GOT3 (cell line): ENCODE measurements at places on chromosomes 12 and 14.

DNA sequence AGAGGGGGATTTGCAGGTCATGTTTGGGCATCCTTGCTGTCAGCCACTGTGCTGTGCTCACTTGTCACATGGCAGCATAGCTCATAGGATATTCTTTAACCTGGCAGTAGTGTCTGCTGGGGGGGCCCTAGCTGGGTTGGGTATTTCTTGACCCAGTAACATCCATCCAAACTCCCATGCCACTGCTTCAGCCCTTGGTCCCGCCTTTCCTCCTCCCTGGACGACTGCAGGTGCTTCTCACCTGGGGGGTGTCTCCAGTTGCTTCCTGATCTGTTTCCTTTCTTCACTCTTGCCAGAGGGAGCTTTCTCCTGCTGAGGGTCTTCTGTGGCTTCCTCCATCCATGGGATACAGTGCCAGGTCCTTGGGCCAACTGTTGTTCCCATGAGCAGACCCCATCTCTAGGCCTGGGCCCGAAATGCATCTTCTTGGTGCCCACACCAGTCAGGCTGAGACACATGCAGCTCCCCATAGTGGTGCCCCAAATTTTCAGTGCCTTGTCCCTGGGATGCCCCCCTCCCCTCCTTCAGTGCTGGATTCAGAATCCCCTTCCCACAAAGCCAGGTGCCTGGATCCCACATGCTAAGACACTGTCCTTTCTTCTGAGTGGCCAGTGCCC is 20.5 kb downstream of the C14orf132 start:
- no peak for DNase-seq

- no peak for DNase-seq
These were observed 63.2 kb upstream of the NR2C1 start for GRCh38 chr12:95136598-95136997.

GRCh38 chr12:44972746-44973421 is 78.0 kb downstream of the DBX2 start:
- DNase-seq, result no peak

- DNase-seq, result no peak
These were observed 20.0 kb downstream of the PTHLH start for GRCh38 chr12:27952510-27952909.

DNA sequence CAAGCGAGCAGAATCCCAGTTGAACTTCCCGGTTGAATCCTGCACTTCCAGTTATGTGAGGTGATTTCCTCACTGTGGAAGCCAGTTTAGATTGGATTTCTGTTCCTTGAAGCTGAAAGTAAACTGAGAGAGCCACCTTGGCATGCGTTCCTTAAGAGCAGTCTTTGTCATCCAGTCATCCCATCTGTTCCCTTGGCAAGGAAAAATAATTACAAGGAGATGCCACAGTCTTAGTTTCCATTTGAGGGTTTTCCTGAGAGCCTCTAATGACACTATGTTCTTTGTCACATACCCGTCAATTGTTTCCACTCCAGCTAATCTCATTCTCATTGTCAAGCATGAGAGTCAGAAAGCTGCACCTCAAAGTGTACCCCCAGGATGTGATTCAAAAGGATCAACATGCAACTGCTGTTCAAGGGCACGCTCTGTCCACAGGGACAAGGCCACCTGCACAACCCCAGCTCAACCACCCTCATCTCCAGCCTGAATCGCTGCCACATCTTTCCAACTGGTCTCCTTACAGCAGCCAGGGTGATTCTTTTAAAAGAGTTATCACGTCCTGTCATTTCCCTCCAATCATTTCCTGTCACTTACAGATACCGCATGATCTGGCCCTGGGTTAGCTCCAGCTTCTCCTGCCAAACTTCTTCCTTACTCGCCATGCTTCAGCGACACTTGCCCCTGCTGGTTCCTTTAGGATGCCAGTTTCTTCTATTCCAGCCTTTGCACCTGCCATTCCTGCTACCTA is 18.0 kb upstream of the TCP11L2 start:
- DNase-seq, result no peak

- DNase-seq, result no peak
These were observed 51.9 kb upstream of the TBX3 start for GRCh38 chr12:114735680-114736374.

- DNase-seq, result no peak
These were observed 52.0 kb downstream of the LIMA1 start for GRCh38 chr12:50231346-50231745.

- no peak for DNase-seq
These were observed 63.5 kb downstream of the FRMD6 start for GRCh38 chr14:51715250-51715649.

DNA sequence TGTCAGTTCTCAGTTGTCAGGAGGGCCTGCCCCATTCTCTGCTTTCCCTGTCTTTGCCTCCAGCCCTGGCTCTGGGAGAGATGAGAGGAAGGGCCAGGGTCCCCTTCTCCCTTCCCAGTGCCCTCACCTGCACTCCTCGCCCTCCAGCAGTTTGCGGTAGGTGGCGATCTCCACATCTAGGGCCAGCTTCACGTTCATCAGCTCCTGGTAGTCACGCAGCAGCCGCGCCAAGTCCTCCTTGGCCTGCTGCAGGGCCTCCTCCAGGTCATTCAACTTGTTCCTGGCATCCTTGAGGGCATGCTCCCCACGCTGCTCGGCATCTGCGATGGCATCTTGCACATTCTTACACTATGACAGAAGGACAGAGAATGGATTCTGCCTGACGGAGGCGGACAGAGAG is 5.4 kb downstream of the KRT2 start:
- no peak for DNase-seq
